Endothelial cell (in vitro differentiated cells): ENCODE measurements at places on chromosomes 7 and 10. TPM values are rescaled to one million over a fixed set of nuclear protein-coding genes. Genes with fewer than 3 reads are reported as not detected.

DNA sequence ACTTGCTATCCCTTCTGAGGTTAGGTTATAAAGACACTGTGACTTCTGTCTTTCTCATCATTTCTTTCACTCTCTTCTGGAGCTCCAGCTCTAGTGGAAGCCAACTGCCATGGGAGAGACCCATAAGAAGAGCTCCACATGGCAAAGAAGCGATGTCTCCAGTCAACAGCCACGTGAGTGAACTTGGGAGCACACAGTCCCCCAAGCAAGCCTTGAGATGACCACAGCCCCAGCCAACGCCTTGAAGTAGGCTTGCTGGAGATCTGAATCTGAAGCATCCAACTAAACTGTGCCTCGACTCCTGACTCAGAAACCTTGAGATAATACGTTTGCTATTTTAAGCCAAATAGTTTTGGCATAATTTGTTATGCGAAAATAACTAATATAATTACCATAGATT lies 181.7 kb upstream of the GDF10 start:
- H3K4me1 ChIP-seq: no peaks in the 10 kb centered on the region
- no peaks in the 10 kb centered on the region for H3K36me3 ChIP-seq
- no peak for DNase-seq
- H3K27me3 ChIP-seq: no peaks in the 10 kb centered on the region

DNA sequence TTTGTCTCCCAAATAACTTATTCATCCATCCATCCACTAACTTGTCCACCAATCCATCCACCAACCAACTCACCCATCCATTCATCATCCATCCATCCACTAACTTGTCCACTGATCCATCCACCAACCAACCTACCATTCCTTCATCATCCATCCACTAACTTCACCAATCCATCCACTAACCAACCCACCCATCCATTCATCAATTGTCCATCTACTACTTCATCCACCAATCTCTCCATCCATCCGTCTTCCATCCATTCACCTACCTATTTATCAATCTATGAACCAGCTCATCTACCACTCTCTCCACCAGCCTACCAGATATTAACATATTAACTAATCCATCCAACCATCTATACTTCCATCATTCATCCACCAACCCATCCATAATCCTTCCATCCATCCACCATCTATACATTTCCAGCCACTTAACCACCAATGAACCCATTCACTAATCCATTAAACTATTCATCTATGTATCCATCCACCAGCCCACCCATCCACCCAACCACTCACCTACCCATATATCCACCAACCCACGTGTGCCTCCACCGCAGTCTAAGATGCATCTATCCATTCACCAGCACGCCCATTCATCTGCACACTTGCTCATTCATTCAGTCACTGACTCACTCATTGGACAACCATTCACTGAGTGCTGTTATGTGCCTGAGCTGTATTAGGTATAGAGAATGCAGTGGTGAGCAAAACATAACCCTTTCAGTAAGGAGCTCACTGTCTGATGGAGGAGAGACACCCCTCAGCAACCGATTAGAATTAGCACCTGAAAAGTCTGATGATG lies 19.8 kb upstream of the TBL2 start:
- H3K4me3 ChIP-seq: peak overlapping the region; percentile 17
- peaks cover 4% of the 10 kb centered on the region for H3K4me1 ChIP-seq
- peaks cover 7% of the 10 kb centered on the region for H3K36me3 ChIP-seq
- no peak for DNase-seq
- H3K27ac ChIP-seq: peak overlapping the region; percentile 43

DNA sequence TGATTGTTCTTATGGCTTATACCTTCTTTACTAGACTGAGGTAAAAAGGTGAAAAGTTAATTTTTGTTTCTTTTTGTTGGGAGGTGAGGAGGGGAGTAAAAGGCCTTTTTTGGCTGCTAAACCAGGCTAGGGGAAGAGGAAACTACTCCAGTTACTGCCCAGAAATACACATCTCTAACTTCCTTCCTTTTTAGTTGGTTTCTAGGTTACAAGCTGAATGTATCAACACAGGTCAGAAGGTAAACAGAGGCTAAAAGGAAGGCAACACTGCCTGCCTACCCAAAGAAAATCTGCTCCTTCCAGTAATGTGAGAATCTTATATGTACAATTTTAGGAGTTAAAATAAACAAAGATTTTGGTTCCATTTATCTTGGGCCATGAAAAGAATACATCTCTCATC lies 140.4 kb downstream of the NRBF2 start:
- peaks cover 5% of the 10 kb centered on the region for H3K27me3 ChIP-seq
- peak overlapping the region; percentile 31 for H3K4me3 ChIP-seq
- no peaks in the 10 kb centered on the region for H3K36me3 ChIP-seq
- no peak for DNase-seq

LIPK gene
- total RNA-seq: not detected

DNA sequence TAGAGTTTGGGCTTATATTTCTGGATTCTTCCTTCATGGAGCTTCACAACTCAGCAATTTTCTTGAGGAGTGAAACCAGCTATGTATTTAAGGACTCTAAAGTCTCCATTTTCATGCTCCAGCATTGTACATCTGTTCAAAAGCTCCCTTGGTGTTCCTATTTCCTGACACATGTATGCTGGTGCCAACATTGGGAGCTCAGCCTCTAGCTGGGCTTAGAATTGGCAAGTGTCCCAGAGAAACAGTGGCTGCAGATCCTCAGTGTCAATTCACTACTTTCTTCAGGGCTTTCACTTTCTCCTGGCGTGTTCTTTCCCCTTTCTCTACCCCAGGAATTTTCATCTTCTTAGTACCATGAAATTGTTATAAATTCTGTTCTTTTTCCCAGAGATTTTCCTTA lies 103.1 kb downstream of the ZNF467 start:
- H3K27me3 ChIP-seq: peaks cover 2% of the 10 kb centered on the region
- no peak overlapping the region for H3K27ac ChIP-seq
- H3K4me3 ChIP-seq: no peak overlapping the region
- no peaks in the 10 kb centered on the region for H3K36me3 ChIP-seq
- DNase-seq: no peak
- peaks cover 24% of the 10 kb centered on the region for H3K4me1 ChIP-seq

GRCh38 chr7:12610899-12611298 lies 40.4 kb downstream of the SCIN start:
- H3K27me3 ChIP-seq: no peaks in the 10 kb centered on the region
- H3K4me3 ChIP-seq: no peak overlapping the region

- no peak for DNase-seq
- H3K27ac ChIP-seq: no peak overlapping the region
- H3K36me3 ChIP-seq: no peaks in the 10 kb centered on the region
- no peaks in the 10 kb centered on the region for H3K4me1 ChIP-seq
- no peak overlapping the region for H3K4me3 ChIP-seq
Measured at GRCh38 chr7:92987538-92987937, 130.2 kb downstream of the SAMD9 start.

DNA sequence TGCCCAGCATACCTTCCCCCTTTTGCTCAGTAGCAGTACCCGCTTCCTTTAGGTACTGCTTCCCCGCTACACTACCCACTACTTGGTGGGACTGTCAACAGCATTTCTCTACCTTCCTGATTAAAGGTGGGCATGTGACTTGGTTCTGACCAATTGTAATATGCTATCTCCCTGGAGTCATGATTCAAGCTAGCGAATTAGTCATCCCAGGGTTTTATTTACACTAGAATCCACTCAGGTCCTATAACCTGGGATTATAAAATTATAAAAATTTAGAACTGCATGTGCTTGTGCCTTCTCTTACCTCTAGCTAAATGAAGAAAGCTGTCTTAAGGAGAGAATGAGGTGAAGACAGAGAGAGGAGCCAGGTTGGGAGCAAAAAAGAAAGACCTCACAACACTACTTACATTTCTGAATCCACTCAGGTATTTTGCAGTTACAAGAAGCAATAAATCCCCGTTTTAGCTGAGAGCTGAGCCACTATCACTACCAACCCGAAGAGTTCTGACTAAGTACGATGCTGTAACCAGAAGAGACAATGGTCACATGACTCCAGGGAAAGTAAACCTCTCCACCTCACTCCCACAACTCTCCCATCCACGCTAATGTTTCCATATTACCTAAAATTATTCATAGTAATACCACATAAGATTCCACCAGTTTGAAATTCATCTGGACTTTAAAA lies 9.7 kb downstream of the GBX1 start:
- H3K4me1 ChIP-seq: peaks cover 41% of the 10 kb centered on the region
- H3K27me3 ChIP-seq: no peaks in the 10 kb centered on the region
- DNase-seq: peak; percentile 36
- H3K27ac ChIP-seq: peak overlapping the region; percentile 98
- no peaks in the 10 kb centered on the region for H3K36me3 ChIP-seq

- H3K4me1 ChIP-seq: no peaks in the 10 kb centered on the region
- no peak overlapping the region for H3K27ac ChIP-seq
- no peaks in the 10 kb centered on the region for H3K36me3 ChIP-seq
- no peak overlapping the region for H3K4me3 ChIP-seq
- no peaks in the 10 kb centered on the region for H3K27me3 ChIP-seq
Measured at GRCh38 chr7:110003827-110004226, 1087.1 kb upstream of the LRRN3 start.

GRCh38 chr7:117582219-117582704 lies 102.4 kb downstream of the CFTR start:
- H3K4me1 ChIP-seq: no peaks in the 10 kb centered on the region
- no peak for DNase-seq
- no peaks in the 10 kb centered on the region for H3K36me3 ChIP-seq
- H3K27me3 ChIP-seq: no peaks in the 10 kb centered on the region
- H3K4me3 ChIP-seq: no peak overlapping the region

DNA sequence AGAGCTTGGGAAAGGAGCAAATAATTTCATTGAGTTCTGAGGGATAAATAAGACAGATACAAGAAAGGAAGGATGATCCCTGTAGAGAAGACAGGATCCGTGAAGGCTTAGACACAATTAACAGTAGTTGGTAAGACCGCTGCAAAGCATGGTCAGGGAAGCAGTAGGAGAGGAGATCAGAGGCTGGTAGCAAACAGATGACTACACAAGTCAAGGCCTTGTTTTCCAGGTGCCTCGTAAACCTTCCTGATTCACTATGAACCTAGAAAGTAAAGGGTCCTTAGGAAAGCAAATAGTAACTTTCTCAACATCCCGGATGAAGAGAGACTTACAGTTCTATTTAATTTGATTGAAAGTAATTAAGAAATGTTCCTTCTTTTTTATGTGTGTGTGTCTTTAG lies 118.6 kb downstream of the GNAI1 start:
- H3K27ac ChIP-seq: no peak overlapping the region
- H3K27me3 ChIP-seq: no peaks in the 10 kb centered on the region
- DNase-seq: no peak
- no peaks in the 10 kb centered on the region for H3K4me1 ChIP-seq

DNA sequence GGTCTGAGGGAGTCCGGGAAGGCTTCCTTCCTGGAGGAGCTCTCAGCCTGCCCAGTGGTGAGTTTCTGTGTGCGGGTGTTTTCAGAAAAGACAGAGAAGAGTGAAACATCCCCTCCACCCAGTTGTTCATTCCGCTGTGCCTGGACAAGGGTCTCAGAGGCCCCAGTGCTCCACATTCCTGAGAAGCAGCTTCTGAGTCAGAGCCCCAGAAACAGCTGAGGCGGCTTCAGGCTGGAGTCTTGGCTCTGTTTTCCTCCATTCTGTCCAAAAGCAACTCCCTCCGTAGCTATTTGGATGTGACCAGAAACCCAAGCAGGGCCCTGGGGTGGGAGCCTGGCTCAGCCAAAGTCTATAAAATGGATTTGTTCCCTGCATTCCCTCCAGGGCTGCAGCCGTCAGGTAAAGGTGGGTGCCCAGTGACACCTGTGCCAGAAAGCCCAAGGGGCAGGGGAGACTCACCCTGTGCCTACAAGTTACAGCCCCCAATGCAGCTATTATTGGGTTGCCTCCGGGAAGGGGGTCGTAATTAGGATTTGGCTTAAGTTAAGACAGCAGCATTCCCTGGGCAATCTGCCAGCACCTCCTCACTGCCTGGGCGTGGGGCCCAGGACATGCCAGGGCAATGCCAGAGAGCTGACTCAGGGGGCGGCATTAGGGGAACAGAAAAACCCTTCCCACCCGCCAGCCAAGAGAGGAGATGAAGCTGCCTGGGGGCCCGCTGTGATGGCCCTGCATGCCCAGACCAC lies 13.1 kb upstream of the CAMK2G start:
- peaks cover 15% of the 10 kb centered on the region for H3K4me1 ChIP-seq
- no peak overlapping the region for H3K4me3 ChIP-seq
- no peaks in the 10 kb centered on the region for H3K36me3 ChIP-seq
- peak overlapping the region; percentile 39 for H3K27ac ChIP-seq

TMEM26 gene
- total RNA-seq: 0.15 TPM

DNA sequence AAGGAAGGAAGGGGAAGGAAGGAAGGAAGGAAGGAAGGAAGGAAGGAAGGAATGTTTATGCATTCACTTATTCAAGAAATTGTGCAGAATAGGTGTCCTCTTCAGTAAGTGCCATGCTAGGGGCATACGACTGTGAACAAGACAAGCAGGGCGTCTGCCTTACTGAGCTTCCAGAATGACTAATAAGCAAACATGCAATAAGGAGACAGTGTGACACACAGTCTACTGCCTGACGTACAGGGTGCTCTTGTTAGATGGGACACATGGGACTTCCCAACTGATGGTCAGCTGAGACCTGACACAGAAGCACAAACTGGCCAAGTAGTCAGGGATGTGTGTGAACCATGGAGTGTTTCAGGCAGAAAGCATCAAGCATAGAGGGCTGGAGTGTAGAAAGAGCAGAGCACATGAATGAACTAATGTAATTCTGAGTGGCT lies 18.2 kb downstream of the DNAJC12 start:
- no peak overlapping the region for H3K4me3 ChIP-seq
- no peaks in the 10 kb centered on the region for H3K27me3 ChIP-seq
- no peak overlapping the region for H3K27ac ChIP-seq
